Fibroblast of skin of scalp (primary cell): ENCODE measurements at places on chromosomes 2 and 18.
A peak's percentile ranks its signal among the peaks of the same experiment; 100 is the strongest.

DNA sequence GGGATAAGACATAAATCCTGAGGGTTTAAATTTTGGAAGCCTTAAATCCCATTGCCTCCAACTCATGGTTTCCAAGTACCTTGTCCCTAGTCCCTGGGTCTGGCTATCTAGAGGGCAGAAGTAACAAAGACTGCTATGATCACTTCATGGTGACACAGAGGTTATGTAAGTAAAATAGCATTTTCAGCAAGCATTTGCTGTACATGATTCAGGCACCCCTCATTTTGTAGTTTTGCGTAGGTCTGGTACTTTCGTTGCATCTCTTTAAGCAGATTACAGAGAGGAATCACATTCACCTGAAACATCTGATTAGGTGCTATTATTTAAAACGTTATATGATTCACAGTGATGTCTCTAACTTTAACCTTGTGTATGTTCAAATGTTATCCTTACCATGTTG is 480.1 kb downstream of the XIRP2 start:
- DNase-seq, result no peak

DNA sequence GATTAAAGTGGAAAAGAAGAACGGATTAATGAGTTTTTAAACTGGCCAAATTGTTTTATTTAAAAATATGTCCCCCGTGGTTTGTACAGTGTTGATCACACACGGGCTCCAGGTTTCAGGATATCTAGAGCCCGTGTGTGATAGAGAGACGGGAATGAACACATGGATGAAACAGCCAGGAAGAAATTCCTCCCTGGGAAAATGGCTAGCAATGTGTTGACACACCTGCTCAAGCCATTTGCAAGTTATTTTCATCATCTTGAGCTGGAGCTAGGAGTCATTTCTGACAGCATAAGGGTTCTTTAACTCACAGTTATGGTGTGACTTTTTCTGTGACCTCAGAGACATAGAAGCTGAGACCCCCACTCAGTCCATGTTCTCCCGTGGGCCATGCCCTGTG is 81.6 kb downstream of the LRRFIP1 start:
- DNase-seq, result no peak

GRCh38 chr2:54558188-54559005 is 102.3 kb downstream of the SPTBN1 start:
- DNase-seq, result peak; percentile 49

GRCh38 chr2:178844701-178845100 is 37.5 kb upstream of the TTN start:
- no peak for DNase-seq

DNA sequence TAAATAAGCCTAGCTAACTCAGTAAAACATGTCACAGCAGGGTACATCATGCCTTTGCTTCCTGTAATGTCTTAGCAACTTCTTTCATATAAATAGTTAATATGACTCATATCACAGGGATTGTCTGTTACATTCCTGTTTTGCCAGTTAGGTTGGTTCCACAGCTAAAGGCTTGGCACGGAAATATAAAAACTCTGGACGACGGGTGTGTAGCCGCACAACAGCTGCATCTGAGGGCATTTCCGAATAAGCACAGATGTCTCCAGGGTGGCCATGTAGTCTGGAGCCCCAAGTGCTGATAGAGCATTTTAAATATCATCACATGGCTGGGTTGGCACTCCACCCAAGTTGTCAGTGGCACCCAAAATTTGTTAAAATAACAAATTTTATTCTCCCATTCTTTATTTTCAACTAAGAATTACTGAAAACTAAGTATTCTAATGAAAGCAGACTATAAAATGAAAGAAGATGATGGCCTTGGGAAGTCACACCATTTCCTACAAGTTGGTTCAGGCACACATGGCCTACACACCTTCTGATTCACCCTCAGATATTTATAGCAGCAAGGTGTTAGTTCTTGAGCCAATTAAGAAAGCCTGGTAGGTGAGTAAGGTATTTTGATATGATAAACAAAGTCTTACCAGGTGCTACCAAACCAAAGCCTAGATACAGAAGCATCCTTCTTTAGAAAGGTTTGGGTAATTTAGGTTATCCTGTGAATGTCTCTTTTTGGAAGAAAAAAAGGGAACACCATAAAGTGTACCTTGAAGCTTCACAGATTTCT is 61.8 kb upstream of the STK17B start:
- peak; percentile 88 for DNase-seq

GRCh38 chr2:148218326-148219075 is 197.6 kb downstream of the MBD5 start:
- no peak for DNase-seq

DNA sequence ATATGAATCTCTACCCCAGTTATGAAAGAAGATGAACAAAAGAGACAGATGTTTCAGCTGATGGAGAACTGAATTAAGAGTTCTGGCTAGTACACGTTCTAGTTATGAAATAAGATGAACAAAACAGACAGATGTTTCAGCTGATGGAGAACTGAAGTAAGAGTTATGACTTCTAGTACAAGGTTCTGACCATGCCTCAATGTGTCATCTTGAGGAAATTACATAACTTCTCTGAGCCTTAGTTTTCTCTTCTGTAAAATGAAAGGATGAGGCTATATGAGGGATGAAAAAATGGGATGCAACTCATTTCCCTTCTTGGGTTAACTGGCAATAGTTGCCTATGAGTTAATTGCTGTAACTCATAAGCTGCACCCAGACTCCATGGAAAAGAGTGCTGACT is 92.9 kb upstream of the WDR75 start:
- DNase-seq, result no peak

- DNase-seq, result no peak
These were observed 411.1 kb downstream of the RAD51AP2 start for GRCh38 chr2:17107151-17107550.

- no peak for DNase-seq
These were observed 52.0 kb upstream of the GLI2 start for GRCh38 chr2:120683701-120684100.

DNA sequence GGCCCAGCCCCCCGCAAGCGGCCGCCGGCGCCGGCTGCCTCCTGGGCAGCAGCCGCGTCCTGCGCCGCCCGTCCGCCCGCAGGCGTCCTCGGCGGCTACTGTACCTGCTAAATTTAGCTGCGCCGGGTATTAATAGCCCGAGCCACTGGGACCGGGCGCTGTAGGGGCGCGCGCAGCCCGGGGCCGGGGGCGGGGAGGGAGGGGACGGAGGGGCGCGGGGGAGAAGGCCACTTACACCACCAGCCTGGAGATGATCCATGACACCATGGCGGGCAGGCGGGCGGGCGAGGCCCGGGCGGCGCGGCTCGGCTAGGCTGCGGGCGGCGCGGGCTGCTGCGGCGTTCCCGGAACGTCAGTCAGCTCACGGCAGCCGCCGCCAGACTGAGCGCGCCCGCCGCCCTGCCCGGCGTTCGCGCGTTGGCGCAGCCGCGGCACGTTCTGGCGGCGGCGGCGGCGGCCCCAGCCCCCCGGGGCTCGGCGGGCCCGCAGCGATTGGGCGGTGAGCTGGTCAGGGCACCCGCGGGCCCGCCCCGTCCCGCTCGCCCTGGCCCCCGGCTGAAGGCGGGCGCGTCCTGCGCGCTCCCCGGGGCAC is at the start of gene REEP1:
REEP1 (minus strand) TSS at position 383 of the 592 bp plus-strand sequence; CDS start at position 267, 116 bp downstream.
- DNase-seq, result peak; percentile 5
